ENCODE measurements at places on chromosomes 16 and 17.

GRCh38 chr16:285146-286055, 2.4 kb downstream of the PDIA2 start:
- no peak for DNase-seq

GRCh38 chr17:49218941-49219913, 8.7 kb downstream of the ABI3 start:
- DNase-seq, result no peak

DNA sequence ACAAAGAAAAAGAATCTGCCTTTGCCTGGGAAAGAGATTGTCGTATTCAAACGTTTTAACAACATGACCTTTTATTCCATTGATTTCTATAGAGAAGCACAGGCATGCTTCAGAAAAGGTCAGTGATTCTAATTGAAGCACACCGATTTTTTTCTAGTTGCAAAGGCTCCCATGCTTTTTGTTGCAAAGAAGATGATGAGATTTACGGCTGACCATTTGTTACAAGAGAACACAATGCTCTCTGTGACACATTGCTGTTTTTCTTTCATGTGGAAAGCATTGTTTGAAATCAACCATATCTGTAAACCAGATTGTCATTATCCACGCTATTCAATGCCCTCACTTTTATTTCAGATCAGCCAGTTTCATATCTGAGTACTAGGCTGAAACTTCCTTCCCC, 99.8 kb downstream of the NLK start:
- no peak for DNase-seq

- no peak for DNase-seq
These were observed 40.6 kb downstream of the SNX11 start for GRCh38 chr17:48148029-48148770.

DNA sequence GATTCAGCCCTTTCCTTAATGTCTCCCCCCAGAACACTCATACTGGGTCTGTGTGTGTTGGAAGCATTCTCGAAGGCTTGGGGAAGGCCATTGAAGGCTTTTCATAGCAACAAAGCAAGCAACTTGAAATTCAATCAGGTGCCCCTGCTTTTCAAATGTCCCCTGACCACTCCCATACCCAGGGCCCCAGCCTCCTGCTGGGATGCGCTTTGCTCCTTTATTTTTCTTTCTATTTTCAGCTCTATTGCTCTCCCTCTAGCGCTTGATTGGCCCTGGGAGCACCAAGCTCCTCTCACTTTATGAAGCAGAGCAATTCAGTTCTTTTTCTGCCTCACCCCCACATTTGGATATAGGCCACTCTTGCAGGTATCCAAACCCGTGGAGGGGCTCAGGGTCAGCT, 92.0 kb downstream of the WSCD1 start:
- DNase-seq, result no peak

DNA sequence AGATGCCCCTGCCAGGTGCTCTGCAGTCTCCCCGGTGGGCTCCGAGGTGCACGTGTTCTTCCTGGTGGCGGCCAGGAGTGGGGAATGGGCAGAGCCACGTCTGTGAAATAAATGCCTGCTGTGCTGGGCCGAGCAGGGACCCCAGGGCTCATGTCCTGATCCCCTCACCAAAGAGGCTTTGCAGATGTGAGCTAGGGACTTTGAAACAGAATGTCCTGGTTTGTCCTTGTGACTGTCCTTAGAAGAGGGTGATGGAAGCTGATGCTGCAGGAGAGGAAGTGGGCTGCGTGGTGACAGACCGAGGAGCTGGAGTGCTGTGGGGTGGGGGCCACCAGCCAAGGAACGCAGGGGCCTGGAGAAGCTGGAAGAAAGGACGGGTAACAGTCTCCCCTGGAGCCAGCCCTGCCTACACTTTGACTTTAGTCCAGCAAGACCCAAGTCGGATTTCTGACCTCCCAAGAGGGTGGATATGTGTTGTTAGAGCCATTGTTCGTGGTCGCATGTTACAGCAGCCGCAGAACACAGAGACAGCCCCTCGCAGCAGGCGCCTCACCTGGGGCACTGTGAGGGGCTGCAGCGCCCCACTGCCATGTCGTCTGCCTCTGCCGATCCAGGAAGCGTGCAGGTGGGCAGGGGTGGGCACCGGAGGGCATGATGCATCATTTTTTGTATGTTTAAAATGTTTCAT, 217.9 kb upstream of the CIBAR2 start:
- no peak for DNase-seq

DNA sequence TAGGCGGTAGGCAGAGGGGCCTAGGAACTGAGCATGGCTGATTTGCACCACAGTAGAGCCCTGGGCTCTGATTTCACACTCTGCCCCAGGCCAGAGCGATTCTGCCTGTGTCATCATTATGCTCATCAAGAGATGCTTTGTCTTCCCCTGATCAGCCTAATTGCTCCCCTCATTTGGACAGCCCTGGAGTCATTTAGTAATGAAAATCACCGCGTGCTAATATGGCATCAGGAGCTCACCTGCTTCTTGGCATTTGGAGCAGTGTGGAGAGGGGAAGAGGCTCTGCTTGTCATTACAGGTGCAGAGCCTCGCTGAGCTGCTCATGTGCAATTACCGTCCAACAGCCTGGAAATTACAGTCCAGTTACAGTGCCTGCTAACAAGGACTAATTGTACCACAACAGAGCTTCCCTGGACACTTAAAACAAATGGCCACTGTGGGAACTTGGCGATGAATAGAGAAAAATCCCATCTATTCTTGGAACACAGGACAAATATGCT, 157.1 kb upstream of the WSCD1 start:
- DNase-seq, result no peak

- DNase-seq, result no peak
These were observed 37.1 kb downstream of the SPACA3 start for GRCh38 chr17:33028778-33029177.

DNA sequence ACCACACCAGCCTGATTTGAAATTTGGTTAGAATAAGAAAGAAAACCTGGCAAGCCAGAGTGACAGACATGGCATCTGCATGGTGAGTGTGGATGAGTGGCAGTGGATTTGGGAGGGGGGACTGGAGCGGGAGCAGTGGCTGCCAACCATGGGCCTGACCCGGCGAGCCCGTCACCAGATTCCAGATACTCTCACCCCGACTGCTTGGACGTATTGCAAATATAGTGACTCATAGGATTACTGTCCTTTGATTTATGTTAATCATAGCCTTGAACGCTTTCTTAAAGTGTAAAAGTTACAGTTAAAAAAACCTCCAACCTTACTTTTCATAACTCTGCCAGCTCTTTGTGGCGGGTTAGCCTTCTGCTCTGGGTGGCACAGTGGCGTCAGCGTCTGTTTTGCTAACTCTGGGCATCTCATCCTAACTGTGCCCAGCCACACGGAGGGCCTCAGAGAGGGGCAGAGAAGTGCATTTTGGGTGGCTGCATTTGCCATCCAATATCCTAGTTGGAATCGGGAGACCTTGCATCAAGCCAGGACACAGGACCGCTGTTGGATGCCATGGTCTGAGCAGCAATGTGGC, 26.8 kb upstream of the FOXK2 start:
- DNase-seq, result no peak

- DNase-seq, result no peak
These were observed 22.4 kb upstream of the BCO1 start for GRCh38 chr16:81216114-81216513.

GRCh38 chr16:31082368-31083045, 6.2 kb downstream of the PRSS53 start:
- DNase-seq, result no peak

DNA sequence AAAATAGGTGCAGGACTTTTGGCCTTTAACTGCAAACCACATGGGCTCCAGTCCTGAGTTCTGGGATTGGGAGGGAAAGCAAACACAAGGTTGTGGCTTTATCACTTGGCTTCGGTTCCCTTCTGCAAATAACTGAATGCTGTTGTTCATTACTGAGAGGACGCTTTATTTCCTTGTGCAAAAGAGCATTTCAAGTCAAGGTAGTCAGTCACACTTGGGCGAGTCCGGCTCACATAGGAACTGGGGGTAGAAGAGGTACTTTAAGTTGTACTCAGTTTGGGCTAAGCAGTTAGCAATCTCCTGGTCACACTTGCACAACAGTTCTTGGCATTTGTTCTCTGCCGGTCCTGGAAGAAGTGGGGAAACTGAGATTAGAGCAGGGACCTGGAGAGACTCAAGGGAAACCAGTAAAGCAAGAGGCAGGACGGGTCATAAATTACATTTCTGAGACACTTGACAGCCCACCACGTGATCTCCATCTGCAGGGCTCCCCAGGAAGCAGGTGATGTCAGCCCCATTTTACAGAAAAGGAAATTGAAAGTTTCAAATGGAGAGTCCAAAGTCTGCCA, 21.6 kb downstream of the PLA2G10 start:
- DNase-seq, result no peak

DNA sequence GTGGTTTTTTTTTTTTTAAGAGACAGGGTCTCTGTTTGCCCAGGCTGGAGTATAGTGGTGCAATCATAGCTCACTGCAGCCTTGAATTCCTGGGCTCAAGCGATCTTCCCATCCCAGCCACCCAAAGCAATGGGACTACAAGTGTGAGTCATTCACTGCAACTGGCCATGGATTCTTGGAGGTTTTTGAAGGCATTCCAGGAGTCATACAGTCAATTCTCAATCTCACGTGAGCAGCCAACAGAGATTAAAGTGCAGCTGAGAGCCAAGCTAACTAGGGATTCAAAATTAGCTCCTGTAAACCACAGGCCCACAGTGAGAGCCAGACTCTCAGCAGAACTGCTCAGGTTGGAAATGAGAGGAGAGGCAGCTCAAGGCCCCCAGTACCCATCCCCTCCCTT, 30.2 kb downstream of the XPO6 start:
- DNase-seq, result no peak

DNA sequence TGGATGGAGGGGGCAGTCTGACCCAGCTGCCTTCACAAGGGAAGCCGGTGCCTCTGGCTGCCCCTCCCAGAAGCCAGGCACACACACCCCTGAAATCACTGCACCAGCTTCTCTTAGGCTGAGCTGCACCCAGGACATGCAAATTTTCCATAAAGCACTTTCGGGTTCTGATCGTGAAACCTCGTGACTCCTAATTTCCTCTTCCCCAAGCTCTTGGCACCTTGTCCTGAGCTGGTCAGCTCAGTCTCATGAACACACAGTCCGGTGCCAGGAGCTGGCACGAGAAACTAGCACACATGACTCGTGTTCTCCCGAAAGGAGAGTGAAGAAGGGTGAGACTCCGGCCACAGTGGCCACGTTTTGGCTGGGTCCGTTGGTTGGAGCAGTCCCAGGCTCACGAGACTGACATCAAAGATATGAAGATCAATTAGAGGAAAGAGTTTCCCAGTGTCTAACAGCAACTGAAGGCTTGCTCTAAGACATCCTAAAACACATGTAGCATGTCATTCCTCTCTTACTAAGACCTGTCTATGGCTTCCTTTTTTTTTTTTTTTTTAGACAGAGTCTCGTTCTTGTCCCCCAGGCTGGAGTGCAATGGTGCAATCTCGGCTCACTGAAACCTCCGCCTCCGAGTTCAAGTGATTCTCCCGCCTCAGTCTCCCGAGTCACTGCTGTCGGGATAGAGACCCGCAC, 9.2 kb upstream of the ABR start:
- no peak for DNase-seq

DNA sequence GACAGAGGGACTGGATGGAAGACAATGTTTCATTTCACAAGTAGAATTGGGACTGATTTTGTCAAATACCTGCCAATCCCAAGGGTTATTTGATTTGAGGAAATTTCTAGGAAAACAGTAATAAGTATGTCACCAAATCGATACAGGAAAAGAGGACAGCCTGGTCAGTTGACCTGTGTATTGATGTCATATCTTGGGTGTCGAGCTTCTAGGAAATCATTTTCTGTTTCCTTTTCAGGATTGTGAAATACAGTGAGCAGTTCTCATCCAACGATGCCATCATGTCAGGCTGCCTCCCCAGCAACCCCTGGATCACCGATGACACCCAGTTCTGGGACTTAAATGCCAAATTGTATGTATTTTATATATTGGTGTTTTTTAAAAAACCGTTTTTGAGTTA, 56.1 kb downstream of the RGS9 start:
- DNase-seq, result no peak

DNA sequence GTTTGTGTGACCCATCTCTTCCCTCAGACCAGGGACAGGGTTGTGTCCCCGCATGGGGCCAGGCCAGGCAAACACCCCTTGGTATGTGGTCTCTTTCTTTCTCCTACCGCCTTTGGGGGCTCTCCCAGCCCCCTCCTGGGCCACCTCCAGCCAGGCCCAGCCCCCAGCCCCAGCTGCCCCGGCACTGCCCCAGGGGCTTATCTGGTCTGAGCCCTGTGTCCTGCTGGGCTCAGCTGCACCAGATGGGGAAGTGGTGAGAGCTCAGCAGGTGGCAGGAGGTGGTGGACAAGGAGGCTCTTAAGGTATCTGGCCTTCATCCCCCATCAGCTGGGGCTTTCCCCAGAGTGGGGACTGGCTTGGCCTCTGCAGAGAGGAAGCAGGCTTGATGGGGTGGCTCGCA, 8.7 kb downstream of the ADAM11 start:
- no peak for DNase-seq

GRCh38 chr17:57110579-57111325, 25.7 kb downstream of the AKAP1 start:
- DNase-seq, result no peak

DNA sequence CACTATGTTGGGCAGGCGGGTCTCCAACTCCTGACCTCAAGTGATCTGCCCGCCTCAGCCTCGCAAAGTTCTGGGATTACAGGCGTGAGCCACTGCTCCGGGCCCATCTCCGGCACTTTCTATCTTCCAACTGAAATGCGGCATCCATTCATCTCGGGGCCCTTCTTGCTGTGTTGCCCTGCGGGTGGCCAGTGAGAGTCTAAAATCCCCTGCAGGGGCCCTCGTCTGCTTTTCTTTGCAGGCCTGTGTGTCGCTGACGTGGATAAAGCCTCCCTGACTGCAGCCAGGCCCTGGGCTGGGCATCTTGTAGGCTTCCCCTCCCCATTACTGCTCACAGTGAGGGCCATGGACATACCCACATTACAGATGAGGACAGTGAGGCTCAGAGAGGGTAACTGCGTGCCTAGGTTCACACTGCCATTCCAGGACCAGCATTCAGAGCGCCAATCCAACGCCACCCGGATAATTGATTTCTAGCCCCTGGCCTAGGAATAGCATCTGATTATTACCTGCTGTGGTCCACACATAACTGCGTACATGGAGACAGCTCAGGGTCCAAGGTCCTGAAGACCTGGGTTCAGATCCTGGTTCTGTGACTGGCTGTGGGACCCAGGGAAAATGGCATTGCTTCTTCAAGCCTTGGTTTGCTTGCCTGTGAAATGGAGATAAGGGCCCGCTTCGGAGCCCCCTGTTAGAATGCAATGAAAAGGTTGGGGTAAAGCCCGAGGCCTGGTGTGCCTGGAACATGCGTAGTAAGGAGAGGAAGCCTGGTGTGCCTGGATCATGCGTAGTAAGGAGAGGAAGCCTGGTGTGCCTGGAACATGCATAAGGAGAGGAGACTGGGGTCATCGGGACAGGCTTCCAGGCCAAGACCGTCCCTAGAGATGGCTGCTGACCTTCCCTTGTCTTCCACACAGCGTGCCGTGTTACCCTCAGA, 25.0 kb downstream of the CRISPLD2 start:
- no peak for DNase-seq

GRCh38 chr17:15247891-15248529, 17.1 kb downstream of the PMP22 start:
- no peak for DNase-seq

Measured in iPS DF 19.7 (cell line).